ENCODE measurements at places on chromosomes 1 and 21. TPM values are rescaled to one million over a fixed set of nuclear protein-coding genes. Genes with fewer than 3 reads are reported as not detected.

GRCh38 chr1:243495442-243496186, 239.8 kb downstream of the SDCCAG8 start:
- ATAC-seq: no peak

DNA sequence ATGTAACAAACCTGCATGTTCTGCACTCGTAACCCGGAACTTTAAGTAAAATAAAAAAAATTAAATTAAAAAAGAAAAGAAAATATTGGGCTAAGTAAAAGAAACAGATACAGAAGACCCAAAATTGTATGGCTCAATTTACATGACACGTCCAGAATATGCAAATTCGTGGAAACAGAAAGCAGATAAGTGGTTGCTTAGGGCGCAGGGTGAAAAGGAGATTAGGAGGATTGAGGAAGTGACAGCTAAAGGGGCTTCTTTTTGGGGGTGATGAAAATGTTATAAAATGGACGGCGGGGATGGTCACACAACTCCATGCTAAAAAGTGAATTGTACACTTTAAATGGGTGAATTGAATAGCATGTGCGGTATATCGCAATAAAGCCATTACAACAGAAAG, 27.4 kb upstream of the ZBTB21 start:
- no peak for ATAC-seq

DNA sequence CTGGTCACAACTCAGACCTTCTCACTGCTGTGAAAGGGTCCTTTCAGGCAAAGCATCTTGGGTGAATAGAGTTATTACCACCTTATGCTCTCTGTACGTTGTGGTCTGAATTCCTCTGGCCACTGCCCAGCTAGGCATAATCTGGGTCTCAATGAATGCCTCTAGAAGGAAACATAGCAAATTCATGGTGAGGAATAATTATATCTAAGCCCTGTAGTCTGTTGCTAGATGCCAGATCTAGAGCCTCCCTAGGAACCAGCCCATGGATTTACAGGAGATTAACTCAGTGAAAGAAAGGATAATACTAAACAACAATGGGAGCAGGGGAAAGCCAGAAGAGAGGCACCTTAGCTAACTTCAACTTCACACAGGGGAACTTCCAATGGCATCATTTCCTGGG, 2.4 kb upstream of the COL11A1 start:
- ATAC-seq: no peak

DNA sequence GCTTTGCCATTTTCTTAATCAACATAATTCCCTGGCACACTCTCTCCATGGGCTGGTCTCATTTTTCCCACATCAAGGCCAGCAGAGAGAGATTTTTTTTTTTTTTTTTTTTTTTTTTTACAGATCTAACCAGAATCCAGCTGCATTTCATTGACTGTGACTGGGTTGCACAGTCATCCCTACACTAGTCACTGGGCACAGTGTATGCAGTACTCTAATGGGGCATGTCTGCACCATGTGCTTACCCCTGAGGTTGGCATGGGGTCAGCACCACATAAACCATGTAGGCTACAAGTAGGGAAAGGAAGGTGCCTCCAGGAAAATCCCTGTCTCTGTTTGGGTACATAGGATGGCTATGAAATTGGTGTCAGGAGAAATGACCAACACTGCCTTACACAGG, 64.1 kb upstream of the LRP8 start:
- no peak for ATAC-seq

Gene ALX3
- total RNA-seq: 0.31 TPM

Gene TPTE
- total RNA-seq: 0.13 TPM

Gene AIM2
- total RNA-seq: 3.8 TPM

Gene HHIPL2
- 0.50 TPM for total RNA-seq
